ENCODE measurements at places on chromosomes 7 and 10.

- H3K27ac ChIP-seq = no peak overlapping the region
- no peaks in the 10 kb centered on the region for H3K27me3 ChIP-seq
- H3K36me3 ChIP-seq = no peaks in the 10 kb centered on the region
- no peak overlapping the region for H3K4me3 ChIP-seq
- no peak for DNase-seq
Observed at GRCh38 chr10:75544386-75544785, 113.0 kb downstream of the LRMDA start.

- H3K27ac ChIP-seq = no peak overlapping the region
- no peak for DNase-seq
- no peak overlapping the region for H3K4me3 ChIP-seq
Observed at GRCh38 chr7:69049326-69049725, 548.9 kb upstream of the AUTS2 start.

DNA sequence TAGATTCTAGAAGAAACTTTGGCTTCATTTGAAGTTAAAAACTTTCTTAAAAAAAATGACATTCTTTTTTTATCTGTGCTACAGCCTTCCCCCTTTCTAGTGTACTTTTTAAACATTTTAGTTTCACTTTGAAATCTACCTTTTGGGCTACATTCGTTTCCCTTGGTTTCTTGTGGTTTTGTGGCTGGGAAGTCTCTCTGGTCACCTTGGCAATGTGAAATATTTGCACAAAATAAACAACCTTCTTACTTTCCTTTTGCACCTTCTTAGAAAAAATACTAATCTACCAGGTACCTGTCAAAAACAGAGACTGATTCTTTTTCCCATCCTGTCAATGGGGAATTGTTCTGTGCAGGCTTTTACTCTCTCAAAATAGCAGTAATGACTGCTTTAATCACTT lies 350.2 kb downstream of the GATA3 start:
- H3K27me3 ChIP-seq = peaks cover 39% of the 10 kb centered on the region
- DNase-seq = no peak
- peaks cover 35% of the 10 kb centered on the region for H3K4me1 ChIP-seq
- H3K27ac ChIP-seq = no peak overlapping the region

GRCh38 chr10:37704566-37704965 lies 152.8 kb downstream of the ZNF248 start:
- H3K27ac ChIP-seq = no peak overlapping the region
- DNase-seq = no peak
- no peaks in the 10 kb centered on the region for H3K36me3 ChIP-seq
- no peak overlapping the region for H3K4me3 ChIP-seq
- H3K27me3 ChIP-seq = peaks cover 2% of the 10 kb centered on the region

Data from nephron progenitor cell (in vitro differentiated cells).